ENCODE measurements at places on chromosomes 11 and 22.
A peak's percentile ranks its signal among the peaks of the same experiment; 100 is the strongest.

- DNase-seq = no peak
Observed at GRCh38 chr11:14934641-14935351, 37.4 kb downstream of the CALCA start.

GRCh38 chr11:7964873-7965272, 374 bp downstream of the NLRP10 start:
- peak; percentile 75 for DNase-seq

DNA sequence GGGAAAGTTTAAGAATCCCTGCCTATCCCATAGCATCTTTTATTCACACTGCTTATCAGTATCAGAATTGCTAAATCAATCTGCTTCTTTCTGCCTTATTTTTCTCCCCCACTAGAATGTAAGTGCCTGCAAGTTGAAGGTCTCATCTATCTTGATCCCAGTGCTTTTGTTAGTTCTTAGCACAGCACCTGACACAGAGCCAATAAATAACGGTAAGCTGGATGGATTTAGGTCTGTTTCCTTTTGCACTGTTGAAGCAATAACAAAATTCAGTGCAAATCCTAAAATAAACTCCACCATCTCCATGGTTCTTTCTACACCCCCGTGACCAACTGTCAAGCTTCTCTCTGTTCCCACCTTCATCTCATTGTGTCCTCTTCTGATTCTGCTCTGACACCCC, 36.7 kb upstream of the CD44 start:
- DNase-seq = peak; percentile 60

DNA sequence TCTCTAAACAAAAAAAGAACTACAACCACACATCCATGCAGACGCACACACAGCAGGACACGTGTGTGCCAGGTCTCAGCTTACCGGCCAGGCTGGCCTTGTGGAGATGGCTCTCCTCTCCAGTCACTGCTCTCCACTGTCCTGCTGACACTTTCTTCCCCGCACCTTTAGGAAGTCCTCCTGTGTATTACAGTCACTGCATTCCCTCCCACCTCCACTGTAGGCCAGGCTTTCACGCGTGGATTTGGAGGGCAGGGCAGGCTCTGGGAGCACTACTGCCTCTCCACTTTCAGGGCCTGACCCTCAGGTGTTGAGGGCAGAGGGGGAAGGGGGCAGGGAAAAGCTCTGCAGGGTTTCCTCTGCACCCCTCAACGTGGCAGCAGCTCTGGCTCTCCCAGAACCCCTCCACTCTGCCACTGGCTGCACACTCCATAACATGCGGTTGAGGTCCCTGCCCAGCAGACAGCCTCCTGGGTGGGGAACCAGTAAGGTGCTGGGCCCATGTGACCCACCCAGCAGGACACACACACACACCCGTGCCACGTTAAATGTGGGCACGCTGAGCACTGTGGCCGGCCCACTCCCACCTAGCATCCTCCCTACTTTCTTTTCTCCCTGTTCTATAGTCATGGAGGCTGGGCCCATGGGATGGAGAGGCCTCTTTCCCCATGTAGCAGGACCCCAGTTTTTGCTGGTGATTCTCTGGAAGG, 107.0 kb upstream of the PITPNB start:
- DNase-seq = no peak

- DNase-seq = no peak
Observed at GRCh38 chr22:46788441-46789172, 26.2 kb downstream of the TBC1D22A start.

- DNase-seq = no peak
Observed at GRCh38 chr22:39947220-39948216, 12.7 kb upstream of the TMA7B start.

DNA sequence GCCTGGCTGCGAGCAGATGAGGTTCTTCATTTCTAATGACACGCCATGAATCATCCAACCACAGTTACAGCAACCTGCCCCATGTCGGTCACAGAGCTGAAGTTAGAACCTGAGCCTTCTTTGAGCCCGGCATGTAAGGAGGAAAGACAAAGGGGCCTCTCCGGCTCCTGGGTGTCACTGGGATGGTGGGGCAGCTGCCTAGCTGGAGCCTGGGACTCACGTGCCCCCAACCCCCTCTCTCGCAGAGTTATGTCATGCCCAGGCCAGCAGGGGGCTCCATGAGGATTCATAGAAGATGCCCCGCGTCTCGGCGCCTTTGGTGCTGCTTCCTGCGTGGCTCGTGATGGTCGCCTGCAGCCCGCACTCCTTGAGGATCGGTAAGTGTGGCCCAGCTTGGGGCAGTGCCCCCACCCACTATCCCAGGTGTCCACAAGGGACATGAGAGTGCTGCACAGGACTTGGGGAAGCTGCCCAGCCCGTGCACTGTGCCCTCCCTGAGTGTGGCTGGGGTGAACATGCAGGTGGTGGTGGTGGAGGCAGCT, 148.5 kb downstream of the GRIK4 start:
- no peak for DNase-seq

DNA sequence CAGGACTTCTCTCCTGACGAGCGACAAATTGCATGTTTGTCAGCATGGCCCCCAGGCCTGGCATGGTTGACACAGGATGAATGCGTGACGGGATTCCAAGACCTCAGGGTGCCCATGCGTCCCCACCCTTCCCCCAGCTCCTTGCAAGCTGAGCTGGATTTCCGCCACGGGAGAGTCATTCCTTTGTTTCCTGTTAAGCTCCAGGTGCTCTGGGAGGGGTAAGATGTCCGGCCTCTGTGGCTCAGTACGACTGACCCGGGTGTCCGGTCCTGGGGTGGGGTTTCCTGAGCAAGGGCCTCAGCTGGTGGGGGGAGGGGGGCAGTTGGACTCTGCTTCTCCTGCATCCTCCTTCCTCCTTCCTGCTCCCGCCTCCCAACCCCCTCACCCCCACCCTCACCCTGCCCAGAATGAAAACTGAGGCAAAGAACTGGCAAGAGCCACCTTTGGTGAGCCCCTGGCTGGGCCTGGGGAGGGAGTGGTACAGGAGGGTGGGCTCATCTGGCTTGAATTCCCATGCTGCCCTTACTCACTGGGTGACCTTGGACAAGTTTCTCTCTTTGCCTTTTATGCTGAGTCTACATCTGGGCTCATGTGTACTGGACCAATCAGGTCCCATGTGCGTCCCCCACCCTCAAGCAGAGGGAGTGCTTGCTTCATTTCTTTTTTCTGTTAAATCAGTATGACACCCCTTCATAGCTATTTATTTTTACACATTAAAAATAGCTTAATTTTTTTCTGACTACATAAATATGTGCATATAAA, 2.5 kb downstream of the CDC42EP2 start:
- DNase-seq = peak; percentile 97

DNA sequence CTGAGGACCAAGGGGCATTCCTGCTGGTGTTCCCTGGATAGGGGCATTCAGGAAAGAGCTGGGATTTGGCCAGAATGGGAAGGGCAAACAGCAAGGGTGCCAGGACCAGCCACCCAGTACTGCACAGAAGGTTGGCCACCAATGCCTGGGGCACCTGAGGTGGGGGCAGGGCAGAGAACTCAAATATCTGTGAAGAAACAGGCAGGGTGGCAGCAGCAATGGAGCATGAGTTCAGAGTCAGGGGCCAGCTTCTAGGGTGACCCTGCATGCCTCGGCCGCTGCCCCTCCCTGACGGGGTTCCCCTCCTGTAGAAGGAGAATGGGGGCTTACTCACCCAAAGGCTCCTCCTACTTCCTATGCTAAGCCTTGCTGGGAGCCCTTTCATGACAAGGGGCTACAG, 79.3 kb upstream of the SHANK2 start:
- DNase-seq = no peak

DNA sequence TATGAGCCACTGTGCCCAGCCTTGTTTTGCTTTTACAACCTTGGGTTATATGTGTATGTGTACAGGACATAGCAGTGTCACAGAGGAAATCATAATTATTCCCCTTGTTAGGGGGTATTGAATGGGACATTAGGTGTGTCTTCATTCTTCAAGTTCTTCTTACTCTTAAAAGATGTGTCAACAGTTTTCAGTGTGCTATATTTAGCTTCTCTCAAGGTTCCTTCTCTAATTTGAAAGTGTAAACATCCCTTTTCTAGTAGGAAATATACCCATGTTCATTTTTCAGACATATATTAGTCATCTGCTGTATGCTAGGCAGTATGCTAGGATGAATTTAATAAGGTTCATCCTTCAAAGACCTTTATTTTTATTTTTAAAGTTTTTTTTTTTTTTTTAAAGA, 17.1 kb downstream of the PCF11 start:
- no peak for DNase-seq

DNA sequence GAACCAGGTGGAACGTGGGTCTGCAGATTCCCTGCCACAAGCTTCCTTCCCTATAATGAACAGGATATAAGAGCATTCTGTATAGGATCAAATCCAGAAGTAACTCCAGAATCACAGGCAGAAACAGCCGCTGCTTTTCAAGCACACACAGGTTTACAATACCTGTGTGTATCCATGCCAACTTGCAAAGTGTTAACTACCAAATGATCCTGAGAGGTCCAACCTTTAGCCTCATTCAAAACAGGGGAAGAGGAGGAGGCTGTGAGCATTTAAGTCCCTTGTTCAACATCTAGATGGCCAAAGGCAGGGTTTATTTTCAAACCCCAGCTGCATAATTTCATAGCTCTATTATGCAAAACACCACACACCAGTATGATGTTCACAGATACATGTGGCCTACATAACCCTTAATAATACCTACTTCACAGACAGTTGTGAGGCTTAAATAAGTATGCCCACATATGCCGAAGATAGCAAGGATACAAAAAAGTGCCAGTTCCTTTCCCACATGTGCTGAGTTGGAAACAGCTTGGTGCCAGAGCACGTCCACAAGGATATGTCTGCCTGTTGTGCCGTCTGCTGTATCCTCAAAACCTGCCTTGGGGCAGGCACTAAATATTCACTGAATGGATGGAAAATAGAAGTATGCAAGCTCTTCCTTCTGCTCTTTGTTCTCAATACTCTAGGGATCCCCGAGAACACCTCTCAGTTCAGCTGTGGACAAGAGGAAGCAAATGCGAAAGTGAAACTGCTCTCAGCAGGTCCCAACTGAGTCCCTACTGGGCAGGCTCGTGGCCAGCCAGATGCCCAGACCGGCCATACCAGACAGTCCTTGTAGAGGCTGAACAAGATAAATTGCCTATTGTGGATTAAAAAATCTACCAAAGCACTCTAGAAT, 66.8 kb downstream of the LARGE1 start:
- DNase-seq = peak; percentile 78

GRCh38 chr22:42365111-42365865, 66.9 kb downstream of the NFAM1 start:
- peak; percentile 67 for DNase-seq

GRCh38 chr11:64456509-64457320, 97.8 kb downstream of the RPS6KA4 start:
- DNase-seq = no peak

DNA sequence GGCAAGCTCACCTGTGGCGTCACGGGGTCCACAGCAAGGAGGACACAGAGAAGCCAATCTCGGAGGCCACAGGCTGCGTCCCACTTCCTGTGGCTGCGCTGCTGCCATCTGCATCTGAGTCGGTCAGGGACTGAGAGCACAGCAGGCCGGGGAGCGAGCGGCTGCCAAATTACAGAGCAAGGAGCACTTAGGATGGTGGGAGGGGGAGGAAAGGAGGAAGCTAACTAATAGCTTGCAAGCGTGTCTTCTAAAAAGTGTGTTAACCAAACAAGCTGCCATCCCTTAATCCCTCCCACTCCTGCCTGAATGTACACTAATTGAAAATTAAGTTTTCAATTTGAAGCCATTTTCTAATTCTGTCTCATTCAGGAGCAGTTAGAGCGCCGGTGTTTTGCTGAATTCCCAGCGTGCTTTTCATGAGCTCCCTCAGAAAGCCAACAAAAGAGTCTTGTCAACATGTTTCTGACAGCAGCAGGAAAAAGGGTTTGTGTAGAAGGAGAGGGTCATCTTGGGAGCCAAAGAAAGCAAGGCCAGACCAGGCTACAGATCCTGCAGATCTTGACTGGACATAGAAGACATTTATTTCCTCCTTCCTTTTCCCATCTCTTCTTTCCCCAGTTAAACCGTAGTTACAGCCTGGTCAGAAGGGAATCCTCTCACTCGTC, 42.4 kb upstream of the API5 start:
- no peak for DNase-seq

- DNase-seq = no peak
Observed at GRCh38 chr11:19208959-19209546, 7.3 kb upstream of the CSRP3 start.

DNA sequence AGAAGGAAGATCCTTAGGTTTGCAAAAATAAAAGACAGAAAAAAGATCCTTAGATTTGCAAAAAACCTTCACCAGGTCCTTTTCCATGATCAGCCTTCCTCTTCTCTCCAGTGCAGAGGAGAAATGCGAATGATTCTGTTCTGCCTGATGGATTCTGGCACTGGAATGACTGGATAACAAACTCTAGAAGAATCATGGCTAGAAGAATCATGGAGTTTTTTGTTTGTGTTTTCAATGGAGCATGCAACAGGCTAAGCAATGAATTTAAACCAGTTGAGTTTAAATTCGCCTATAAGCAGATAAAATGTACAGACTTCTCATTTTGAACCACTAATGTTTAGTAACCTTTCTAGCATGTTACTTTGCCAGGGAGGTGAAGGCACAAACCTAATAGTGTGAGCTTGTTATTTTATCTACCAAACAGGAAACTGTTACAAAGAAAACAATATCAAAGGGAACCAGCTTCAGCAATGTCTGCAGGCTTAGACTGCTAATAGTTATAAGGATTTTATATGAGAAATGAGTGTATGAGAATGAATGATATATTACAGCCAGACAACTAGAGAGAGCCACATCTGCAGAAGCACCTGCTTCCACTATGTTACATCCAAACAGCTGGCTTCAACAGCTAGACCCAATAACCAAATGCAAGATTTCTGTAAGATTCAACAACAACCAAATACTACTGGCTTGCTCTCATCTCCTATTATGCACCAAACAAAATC, 64.7 kb upstream of the APOA1 start:
- DNase-seq = no peak
